ENCODE measurements at places on chromosomes 13 and 19.

GRCh38 chr13:67390462-67391086 is 160.4 kb upstream of the PCDH9 start:
- DNase-seq, result no peak

GRCh38 chr19:13132471-13133180 is 14.6 kb downstream of the NACC1 start:
- DNase-seq, result peak; percentile 45

DNA sequence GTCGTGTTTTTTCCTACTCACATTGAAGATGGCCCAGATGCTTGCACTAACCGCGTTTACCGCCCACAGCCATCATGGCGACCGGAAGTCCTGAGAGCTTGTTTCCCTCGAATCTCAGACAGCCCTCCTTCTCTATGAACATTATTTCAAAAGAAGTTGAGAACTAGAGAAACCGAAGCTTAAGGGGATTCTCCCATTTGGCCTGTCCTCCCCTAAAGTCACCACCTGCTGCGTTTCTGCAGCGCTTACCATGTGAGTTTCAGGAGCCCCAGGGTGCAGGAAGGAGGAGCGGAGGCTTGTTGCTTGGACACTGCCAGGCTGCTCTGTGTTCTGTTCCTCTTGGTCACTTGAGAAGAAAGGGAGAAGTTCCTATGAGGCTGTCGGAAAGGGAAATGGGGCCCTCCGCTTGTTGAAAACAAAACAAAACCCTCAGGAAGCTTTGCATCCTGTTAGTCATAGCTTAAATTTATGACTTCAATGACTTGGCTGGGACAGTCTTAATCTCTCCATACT is 6.2 kb downstream of the CARD8 start:
- DNase-seq, result peak; percentile 70

DNA sequence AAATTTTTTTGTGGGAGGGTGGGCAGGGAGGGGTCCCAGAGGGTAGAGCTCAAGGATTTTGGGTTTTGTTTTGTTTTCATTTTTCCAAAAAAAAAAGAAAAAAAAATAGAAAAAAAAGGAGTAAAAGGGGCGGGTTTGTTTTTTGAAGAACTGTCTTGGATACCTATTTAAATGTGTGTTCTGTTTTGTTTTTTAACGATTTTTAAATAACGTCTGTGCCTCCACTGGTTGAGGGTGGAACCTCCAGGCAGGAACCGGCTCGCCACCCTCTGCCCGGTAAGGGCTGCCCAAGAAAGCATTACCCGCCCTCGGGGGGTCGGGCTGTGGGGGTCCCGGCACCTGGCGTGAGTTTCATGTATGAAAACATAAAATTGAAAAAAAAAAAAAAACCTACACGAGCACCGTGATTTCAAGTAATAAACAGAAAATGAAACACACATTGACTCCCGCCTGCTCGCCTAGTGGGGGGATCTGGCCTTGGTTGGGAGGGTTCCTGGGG is 10.4 kb downstream of the MIDN start:
- no peak for DNase-seq

GRCh38 chr19:32750441-32751055 is 31.0 kb downstream of the TDRD12 start:
- DNase-seq, result no peak

GRCh38 chr19:11479898-11480714 is 740 bp downstream of the ELAVL3 start:
- DNase-seq, result no peak

DNA sequence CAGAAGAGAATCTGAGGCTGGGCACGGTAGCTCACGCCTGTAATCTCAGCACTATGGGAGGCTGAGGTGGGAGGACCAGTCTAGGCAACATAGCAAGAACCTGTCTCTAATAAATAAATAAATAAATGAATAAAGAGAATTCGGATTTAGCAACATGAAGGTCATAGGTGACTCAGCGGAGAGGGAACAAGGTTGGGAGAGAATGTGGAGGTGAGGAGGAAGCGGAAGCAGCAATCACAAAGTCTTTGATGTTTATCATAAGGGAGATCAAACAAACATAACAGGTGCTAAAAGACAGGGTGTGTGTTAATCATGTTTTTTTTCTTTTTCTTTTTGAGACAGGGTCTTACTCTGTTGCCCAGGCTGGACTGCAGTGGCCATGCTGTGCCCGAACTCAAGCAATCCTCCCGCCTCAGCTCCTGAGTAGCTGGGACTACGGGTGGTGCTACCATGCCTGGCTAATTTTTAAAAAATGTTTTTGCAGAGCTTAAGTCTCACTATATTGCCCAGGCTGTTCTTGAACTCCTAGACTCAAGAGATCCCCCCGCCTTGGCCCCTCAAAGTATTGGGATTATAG is 16.3 kb downstream of the PBX4 start:
- DNase-seq, result peak; percentile 28

- no peak for DNase-seq
Observed at GRCh38 chr13:110438776-110439175, 122.7 kb downstream of the RAB20 start.

GRCh38 chr13:98947925-98948324 is 29.9 kb downstream of the DOCK9 start:
- no peak for DNase-seq

GRCh38 chr13:43880214-43880855 is 631 bp downstream of the LACC1 start:
- DNase-seq, result no peak

DNA sequence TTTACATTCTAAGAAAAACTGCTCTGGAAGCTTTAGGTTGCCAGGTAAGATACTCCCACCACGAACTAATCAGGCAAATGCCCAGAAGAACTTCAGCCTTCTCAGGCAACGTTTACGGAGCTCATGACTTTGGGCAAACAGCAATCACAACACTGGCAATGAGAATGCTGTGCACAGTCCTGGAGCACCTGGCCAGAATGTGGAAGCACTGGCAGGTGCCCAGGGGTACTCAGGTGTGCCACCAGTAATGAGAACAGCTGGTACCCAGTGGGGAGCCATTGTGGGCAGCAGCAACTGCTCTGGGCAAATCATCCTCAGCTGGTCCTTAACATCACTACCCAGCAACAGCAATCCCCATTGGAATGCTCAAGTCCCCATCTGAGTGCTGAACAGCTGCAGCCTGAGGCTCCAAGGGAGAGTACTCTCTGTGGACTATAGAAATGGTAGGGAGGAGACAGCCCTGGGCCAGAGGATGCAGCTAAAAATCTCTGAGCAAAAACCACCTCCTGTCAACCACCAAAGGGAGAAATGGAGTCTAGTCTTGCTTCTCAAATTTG is 210.0 kb downstream of the FOXO1 start:
- DNase-seq, result no peak

DNA sequence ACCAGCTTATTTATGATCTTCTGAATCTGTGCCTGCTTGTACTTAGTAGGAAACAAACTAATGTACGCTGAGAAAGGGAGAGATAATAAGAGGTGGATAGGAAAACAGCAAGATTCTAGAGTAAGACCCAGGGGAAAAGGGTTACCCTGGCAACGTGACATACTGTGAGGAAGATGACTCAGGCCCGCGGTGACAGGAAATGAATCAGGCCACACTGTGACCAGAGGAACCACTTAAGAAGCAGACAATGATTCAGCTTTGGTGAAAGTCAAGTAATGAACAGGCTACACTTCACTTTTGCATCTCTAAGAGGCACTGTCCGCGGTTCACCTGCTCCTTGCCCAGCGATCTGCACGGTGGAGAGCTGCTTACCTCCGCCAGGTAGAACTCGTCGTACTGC is 158.2 kb downstream of the NALCN start:
- peak; percentile 17 for DNase-seq

DNA sequence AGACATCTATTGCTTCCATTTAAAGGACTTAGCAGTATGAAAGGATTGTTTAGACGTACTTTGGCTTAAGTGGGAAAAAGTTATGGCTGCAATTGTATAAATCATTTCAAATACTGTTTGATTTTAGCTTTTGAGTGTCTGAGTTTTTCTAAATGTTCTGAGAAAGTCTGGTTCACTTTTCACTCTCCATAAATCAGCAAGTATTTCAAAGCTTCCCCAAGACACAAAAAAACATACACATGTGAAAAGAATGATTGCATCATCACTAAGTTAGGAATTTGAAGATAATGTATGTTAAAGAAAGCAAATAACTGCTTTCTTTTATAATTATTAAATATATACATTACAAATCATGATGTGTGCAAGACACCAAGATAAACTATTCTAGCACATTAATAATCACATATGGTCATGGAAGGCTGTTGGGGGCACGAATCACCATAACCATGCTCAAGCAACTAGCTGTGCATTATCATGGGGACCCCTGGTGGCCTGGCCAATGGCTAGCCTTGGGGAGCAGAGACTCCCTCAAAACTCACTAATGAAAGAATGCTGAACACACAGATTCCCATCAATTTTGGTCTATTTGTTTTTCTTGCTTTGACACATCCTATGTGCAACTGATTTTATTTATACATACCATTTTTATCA is 111.1 kb downstream of the MIPEP start:
- no peak for DNase-seq

- DNase-seq, result no peak
Observed at GRCh38 chr19:17618281-17618903, 62.9 kb downstream of the COLGALT1 start.

DNA sequence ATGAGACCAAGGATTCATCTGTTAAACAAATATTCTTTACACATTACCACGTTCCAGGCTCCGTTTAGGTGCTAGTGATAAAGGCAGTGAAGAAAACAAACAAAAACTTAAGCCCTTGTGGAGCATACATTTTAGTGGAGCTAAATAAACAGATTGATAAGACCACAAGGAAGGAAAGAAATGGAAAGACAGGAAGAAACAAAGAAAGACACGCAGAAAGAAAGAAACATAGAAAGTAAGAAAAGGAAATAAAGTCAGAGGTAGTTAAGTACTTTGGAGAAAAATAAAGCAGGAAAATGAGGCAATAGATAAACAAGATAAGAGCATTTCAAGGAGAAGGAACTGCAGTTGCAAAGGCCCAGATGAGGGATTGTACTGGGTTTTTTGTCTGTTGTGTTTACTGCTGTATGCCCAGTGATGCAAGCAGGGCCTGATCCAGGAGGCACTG is 998 bp downstream of the NFKBIB start:
- no peak for DNase-seq

- no peak for DNase-seq
Observed at GRCh38 chr19:1482361-1483130, 3.5 kb upstream of the C19orf25 start.

DNA sequence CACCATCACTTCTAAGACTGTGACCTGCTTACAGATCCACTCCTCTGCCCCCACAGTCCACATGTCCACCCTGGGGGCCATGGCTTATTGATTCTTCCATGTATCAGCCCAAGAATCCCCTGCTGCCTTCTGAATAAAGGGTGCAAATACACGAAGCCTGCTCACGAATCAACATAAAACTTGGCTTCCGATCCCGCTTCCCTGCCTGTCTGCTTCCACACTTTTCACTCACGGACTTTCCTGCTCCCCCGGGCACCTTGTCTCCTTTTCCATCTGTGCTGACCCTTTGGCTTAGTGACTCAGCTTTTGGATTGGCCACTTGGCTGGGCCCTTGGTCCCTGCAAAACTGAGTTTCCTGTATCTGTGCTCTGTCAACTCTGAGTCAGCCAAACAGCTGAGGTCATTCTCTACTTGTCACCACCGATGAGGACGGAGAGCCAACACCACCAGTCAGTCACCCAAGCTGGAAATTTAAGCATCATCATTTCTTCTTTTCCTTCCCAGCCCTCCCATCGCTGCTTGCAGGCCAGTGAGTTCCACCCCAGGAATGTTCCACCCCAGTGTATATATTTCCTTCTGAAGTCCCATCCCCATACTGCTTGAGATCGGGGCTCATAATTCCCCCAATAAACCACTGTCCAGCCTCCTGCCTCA is 11.4 kb upstream of the USP12 start:
- DNase-seq, result no peak

- DNase-seq, result no peak
Observed at GRCh38 chr13:42847891-42848663, 66.7 kb downstream of the FAM216B start.

- DNase-seq, result no peak
Observed at GRCh38 chr13:71017607-71018006, 849.4 kb downstream of the DACH1 start.

DNA sequence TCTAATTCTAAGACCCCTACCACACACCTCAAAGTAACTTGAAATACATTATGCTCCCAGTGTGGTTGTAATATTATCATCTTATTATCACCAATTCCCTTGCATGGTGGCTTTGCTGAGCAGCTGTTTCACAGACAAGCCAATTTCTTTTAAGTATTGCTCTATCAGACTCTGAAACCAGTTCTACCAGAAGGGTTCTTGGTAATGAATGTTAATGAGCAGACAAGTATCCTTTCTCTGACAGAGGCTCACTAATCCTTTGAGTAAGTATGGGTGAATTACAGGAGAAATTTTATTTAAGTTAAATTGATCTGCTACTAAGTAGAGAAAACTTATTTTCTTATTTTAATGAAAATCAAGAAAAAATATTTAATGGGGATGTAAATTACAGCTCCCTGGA is 326.0 kb downstream of the GPC6 start:
- no peak for DNase-seq

- DNase-seq, result no peak
Observed at GRCh38 chr13:77810878-77811277, 107.8 kb downstream of the EDNRB start.

GRCh38 chr13:97582170-97582569 is 148.2 kb downstream of the RAP2A start:
- no peak for DNase-seq

- DNase-seq, result no peak
Observed at GRCh38 chr19:46063201-46063600, 22.4 kb upstream of the IGFL4 start.

- no peak for DNase-seq
Observed at GRCh38 chr13:22874839-22875238, 305.9 kb upstream of the SGCG start.

DNA sequence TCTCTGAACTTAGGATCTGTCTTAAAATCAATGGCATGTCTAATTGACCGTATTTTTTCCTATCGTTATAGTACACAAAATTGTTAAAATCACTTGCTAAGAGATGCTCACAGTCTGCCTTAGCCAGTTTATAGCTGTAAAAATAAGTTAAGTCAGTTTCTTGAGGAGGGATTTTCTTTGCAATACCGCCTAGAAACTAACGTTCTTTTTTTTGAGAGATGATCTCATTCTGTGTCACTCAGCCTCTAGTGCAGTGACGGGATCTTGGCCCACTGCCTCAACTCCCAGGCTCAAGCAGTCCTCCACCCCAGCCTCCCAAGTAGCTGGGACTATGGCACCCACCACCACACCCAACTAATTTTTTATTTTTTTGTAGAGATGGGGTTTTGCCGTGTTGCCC is 4.4 kb downstream of the CKAP2 start:
- DNase-seq, result no peak

GRCh38 chr19:3645726-3646125 is 19.1 kb upstream of the CACTIN start:
- no peak for DNase-seq

Data from activated CD8-positive, alpha-beta memory T cell treated with anti-CD3 and anti-CD28 coated beads, Interleukin-2, amount 50 U/mL, for 4 hours (primary cell).